ENCODE measurements at places on chromosomes 4 and X. TPM values are rescaled to one million over a fixed set of nuclear protein-coding genes. Genes with fewer than 3 reads are reported as not detected.

The RBMX gene
- total RNA-seq, result 179 TPM

The ARSJ gene
- 6.4 TPM for total RNA-seq

The IL3RA gene
- total RNA-seq, result 7.4 TPM

The FGF13 gene
- total RNA-seq, result 19.8 TPM

The TMPRSS11B gene
- total RNA-seq, result not detected

The FAM184B gene
- not detected for total RNA-seq

The SPANXD gene
- not detected for total RNA-seq

The KCND1 gene
- total RNA-seq, result 3.4 TPM

The FAM120C gene
- total RNA-seq, result 17.2 TPM

The C1QTNF7 gene
- total RNA-seq, result 4.3 TPM

The XKRX gene
- 0.96 TPM for total RNA-seq

The TREX2 gene
- 2.1 TPM for total RNA-seq

The RASL11B gene
- 14.5 TPM for total RNA-seq

The MAGEA12 gene
- total RNA-seq, result not detected

The F11 gene
- not detected for total RNA-seq
